Cerebellum (tissue), 4 donors: ENCODE measurements at places on chromosomes 11 and 22. TPM values are rescaled to one million over a fixed set of nuclear protein-coding genes. Genes with fewer than 3 reads are reported as not detected.

The EIF3F gene
- 164 TPM for total RNA-seq

The ART5 gene
- total RNA-seq: not detected

DNA sequence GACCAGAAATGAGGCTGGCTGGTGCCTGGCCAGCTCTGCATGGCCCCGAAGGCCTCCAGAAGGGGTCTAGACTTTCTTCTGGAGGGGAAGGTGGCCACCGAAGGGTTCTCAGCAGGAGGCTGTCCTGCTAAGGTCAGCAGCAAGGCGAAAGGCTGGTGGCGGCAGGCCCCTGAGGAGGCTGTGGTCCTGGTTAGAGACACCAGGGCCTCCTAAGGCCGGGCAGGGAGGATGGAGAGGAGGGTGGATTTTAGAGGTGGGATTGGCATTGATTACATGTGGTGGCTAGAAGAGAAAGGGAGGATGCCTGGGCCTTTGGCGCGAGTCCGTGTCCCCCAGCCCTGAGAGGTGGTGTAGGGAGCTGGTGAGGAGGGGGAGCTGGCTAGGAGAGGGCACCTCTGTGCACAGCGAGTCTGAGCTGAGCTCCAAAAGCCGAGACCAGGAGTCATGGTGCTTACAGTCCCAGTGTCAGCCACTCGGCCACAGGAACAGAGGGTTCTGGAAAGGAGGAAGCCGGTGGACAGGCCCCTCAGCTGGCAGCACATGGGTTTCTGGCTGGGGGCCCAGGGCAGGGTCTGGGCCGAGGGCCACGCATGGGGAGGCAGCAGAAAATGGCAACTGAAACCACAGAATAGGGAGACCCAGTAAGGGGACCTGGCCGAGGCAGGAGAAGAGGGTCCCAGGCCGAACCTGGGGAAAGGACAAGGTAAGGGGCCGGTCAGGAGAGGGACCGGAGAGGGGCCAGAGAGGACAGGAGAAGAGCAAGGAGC lies 2.5 kb downstream of the FERMT3 start:
- DNase-seq: no peak

DNA sequence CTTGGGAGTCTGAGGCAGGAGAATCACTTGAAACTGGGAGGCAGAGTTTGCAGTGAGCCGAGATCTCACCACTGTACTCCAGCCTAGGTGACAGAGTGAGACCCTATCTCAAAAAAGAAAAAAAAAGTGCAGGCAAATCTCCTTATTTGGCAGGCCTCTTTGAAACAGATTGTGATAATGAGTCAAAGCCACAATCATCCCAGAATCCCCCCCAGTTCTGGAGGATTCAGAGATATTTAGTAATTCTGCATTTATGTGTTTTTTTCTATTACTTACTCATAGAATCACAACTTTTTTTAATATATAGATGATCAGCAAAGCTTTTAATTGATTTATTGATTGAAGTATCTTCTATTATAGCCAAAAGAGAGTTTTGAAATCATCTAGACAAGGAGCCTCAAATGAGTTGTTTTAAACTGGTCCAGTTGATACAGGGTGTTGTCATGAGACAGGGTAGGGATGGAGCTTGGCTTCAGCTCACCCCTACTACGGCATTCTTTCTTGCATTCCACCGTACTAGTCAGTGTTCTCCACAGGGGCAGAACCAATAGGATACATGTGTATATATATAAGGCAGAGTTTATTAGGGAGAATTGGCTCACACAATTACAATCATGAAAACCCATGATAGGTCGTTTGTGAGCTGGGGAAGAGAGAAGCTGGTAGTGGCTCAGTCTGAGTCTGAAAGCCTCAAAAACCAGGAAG lies 39.3 kb upstream of the SORL1 start:
- DNase-seq: no peak

DNA sequence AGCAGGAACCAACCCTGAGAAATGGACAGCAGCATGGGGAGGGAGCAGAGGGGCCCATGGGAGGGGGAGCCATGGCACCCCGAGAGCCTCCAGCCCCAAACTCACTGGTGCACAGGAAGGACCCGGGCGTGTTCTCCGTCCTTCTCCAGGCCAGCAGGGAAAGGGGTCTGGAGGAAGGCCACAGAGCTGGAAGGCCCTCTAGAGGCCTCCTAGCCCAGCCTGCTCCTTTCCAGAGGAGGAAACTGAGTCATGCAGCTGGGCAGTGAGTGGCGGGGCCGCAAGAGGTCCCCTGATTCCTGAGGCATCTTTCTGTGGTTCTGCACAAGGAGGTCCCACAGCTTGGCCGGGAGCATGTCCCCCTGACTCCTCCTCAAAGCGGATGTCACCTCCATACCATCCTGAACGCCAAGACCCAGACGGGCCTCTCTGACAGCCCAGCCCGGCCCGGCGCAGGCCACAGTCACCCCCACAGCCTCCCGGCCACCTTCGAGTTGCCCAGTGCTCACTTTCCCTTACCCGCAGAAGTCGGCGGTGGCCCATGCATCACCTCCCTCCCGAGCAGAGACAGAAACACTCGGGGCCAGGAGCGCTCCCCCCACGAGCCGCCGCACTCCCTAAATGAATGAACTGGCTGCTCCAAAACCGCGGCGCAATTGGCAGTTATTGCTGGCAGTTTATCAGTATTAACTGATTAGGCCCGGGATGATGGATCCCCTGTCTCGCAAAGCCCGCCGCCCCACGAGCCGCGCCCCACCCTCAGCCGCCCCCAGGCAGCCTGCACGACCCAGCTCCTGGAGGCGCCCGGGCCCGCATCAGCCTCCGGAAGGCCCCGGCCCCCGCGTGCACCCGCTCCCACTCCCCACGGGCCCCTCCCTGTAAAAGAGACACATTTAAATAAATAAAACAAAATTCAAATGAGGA lies 272.5 kb downstream of the BUD13 start:
- DNase-seq: no peak

GRCh38 chr11:1201395-1202153 lies 21.3 kb upstream of the MUC5B start:
- DNase-seq: no peak

DNA sequence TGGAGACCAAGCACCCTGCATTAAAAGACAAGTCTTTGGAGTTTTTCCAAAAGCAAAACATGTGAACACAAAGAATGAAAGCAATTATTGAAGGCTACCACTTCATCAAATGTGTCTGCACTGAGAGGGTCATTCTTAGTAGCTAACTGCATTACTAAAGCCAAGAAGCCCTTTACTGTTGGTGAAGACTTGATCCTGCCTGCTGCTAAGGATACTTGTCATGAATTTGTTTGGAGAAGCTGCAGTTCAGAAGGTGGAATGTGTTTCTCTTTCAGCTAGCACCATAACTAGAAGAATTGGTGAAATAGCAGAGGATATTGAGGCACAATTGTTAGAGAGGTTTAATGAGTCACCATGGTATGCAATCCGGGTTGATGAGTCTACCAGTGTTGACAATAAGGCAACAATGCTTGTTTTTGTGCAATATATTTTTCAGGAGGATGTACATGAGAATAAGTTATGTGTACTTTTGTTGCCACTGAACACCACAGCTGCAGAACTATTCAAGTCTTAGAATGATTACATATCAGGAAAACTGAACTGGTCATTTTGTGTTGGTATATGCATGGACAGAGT lies 457.3 kb upstream of the ISX start:
- DNase-seq: no peak

DNA sequence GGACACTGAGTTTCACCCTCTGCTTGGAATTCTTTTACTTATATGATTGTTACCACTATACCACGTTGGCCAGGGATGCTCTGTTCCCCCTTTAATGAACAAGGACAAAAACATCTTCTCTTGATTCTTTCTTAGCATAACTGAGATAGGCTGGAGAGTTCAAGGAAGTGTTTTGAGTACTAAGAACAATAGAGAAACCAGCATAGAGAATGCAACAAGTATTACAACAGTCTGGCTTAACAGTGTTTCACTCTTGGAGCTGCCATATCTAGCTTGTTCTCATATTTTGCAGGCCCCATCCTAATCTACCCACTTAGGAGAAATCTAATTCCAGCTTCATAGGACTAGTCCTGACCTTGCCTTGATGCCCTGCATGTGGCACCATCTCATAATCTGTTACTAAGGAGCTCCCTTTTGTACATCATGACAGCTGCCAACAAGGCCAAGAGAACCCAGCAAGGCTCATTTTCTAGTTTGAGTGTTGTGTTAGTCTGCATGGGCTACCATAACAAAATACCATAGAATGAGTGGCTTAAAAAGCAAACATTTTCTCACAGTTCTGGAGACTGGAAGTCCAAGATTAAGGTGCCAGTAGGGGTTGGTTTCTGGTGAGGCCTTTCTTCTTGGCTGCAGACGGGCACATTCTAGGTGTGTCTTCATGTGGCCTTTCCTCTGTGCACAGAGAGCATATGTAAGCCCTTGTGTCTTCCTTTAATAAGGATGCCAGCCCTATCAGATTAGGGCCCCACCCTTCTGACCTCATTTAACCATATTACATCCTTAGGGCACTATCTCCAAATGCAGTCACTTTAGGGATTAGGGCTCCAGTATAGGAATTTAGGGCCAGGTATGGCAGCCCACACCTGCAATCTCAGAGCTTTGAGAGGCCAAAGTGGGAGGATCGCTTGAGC lies 37.8 kb downstream of the PACS1 start:
- no peak for DNase-seq
